H9 (cell line): ENCODE measurements at places on chromosomes 7 and 10. TPM values are rescaled to one million over a fixed set of nuclear protein-coding genes. Genes with fewer than 3 reads are reported as not detected.

DNA sequence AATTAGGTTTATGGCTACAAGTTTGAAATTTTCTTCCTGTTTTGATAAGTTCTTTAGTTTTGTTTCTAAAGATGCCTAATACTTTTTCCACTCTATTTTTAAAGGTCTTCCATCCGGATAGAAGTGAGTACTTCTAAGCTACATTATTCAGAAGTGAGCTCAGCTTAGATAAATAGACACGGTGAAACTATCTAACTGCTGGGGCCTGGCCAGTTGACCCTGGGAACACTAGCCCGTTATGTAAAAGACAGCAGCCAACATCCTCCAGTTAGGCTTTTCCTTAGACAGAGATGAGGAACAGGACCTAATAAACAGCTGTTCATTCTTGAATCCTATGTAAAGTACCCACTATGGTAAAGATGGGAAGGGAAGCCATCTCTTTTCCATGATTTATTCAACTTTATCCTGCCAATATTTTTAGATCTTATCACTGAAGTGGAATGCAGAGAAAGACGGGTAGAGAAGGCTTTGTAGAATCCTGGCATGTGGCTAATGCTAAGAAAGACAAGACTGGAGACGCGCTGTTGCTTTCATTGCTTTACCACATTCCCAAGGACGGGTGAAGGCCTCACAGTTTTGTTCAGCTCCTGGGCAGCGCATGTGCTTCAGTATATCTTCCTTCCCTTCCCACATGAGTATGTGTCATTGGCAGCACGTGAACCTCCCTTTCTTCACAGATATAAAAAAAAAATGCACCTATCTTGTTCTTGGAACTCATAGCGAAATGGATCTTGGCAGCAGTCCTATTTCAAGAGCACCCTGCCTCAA is 340.0 kb upstream of the MEOX2 start:
- no peak for DNase-seq

GRCh38 chr10:114308531-114309363 is 69.7 kb downstream of the VWA2 start:
- no peak for DNase-seq

- DNase-seq: no peak
Measured at GRCh38 chr7:124791426-124791825, 25.8 kb upstream of the GPR37 start.

- DNase-seq: no peak
Measured at GRCh38 chr7:45885264-45885882, 2.9 kb upstream of the IGFBP1 start.

DNA sequence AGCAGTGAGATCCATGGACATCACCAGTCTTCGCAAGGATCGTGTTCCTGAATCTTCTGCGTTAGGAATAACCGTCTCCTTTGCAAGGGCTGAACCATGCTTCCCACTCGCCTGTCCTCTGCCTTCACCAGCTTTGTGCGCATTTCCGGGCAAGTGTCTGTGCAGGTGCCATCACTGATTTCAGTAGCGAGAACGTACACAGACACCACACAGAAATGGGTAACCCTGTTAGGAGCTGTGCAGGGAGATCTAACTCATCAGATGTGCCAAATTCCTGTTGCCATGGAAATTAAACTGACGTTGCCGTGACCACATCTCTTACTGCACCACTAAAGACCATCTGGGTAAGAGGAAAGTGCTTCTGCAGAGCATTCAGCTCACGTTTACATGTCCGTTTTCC is 146.3 kb downstream of the DIP2C start:
- no peak for DNase-seq

Gene ANKRD2
- total RNA-seq: not detected in 2 replicates

Gene IGF2BP3
- total RNA-seq: 180 and 197 TPM in 2 replicates

Gene CNTNAP2
- total RNA-seq: 64.5 and 64.8 TPM in 2 replicates

Gene BICC1
- total RNA-seq: 0.57 and 0.64 TPM in 2 replicates
